EL (cell line): ENCODE measurements at places on chromosomes 5 and 9.

DNA sequence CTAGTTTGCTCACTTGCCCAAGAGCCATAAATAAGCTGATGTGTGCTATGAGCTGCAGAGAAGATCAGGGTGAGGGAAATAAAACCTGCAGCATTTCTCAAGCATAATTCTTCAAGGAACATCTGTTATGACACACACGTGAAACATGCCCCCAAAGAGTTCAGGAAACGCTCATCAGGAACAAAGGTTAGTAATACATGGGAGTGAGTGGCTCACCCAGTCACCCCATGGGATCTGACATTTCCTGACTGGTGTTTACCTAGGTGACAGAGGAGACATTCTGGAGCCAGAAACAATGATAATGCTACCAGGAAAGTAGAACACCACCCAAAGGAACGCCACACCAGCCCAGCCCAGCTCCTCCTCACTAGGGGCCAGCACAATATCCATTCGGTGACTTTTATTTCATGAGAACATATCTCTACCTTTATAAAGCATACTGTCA lies 66.0 kb downstream of the FRMD3 start:
- peak; percentile 51 for DNase-seq

DNA sequence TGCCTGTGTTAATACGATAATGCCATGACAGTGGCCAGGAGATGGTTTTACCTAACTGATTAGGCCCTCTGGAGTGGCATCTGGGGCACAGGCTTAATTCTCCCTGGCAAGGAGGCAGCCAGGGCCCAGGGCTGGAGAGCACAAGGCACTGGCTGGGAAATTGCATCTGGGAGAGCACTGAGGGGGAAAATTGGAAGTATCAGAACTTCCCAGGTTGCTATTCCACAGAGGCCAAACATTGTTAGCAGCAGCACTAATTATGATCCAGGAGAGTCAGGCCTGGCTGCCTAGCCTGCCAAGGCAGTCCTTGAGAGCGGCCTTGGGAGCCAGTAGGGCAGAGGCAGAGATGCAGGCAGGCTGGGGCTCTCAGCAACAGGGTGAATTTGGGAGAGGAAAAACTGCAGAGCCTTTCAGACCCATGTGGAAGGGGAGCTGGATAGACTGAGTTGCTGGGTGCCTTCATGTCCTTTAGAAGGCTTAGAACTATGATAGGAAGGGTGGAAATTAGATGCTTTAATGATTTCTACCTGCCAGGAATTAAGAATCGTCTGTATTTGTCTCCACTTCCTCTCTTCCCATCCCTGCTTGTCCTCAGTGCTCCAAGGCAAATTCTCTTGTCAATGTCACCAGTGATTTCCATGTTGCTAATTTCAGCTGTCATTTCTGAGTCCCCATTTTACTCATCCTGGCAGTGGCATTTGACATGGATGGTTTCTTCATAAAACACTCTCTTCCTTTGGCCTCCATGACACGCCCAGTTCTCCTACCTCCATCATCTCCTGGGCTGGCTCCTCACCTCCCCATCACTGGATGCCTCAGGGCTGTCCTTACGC lies 56.1 kb upstream of the HSPA9 start:
- DNase-seq: no peak

DNA sequence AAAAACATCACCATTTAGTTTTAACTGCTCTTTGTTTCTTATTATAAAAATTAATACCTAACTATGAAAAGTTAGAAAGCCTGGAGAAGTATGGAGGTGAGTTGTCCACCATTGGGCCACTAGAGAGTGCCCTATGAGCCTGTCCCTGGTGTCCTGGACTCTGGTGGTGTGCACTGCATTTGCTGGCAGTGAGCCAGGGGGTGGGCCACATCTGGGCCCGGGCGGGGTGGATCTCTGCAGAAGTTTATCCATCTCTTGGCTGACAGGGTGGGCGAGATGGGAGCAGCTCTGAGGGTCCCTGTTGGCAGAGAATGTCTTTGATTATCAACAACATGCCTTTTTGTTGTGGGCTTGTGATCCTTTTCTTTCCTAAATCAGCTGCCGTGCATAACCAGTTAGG lies 8.2 kb downstream of the TENT4A start:
- no peak for DNase-seq

DNA sequence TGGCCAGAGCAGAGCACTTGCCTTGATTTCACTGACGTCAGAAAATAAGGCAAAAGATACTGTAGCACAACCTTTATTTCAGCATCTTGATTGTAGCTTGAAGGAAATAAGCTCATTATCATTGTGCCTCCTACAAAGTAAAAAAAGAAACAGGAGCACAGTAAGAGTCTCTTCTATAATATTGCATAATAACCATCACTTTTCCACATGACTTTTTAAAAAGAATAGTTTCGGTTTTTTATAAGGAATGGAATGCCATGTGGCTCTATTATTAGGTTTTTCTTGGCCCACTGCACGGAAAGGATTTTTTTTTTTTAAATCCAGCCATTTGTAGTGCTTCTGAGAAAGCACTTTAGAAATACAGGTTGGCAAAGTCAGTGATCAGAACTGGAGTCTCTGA lies 655.3 kb downstream of the LRRC70 start:
- no peak for DNase-seq

DNA sequence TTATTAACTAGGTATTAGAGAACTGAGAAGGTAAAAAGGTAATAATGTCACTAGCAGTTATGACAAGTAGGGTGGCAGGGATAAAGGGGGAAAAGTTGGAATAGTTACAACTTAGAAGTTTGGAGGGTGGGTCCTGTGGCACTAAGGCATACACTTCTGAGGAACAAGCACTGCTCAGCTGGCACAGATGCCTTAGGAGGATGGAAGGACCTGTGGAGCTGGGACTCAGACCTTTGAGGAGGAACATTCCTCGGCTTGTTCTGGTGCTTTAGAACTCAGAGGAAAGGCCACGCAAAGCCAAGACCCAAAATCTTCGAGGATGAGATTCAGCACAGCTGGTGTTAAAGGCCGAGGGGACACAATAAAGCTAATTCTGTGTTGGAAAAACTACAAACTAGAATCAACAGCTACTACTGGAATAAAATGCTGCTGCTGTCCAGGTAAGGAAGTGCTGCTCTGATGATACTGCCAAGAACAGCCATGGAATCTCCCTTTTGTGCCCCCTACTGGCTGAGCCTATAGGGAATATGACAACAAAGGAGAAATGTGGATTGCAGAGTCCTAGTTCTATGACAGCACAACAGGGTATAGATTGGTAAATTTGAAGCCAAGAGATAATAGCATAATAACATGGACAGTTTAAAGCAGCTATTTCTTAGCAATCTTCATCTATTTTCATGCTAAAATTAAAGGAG lies 126.7 kb downstream of the SLC25A46 start:
- DNase-seq: peak; percentile 28

- no peak for DNase-seq
These were observed 220.9 kb downstream of the IRX2 start for GRCh38 chr5:2530609-2531008.

DNA sequence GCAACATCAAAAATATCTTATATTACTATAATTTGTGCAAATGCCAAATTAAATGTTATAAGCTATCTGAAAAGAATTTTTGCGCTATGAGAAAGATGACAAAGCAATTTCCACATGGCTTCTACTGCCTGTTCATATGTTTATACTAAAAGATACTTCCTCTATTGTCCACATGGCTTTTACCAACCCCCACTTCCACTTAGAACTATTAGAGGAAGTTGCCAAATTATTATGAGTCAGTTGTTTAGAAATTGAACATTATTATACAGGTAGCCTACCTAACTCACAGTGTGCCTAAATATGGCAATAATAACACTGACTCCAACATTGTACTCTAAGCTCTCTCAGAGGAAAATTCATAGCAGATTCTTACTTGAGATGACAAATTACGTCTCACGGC lies 37.6 kb upstream of the SLC27A6 start:
- DNase-seq: no peak

DNA sequence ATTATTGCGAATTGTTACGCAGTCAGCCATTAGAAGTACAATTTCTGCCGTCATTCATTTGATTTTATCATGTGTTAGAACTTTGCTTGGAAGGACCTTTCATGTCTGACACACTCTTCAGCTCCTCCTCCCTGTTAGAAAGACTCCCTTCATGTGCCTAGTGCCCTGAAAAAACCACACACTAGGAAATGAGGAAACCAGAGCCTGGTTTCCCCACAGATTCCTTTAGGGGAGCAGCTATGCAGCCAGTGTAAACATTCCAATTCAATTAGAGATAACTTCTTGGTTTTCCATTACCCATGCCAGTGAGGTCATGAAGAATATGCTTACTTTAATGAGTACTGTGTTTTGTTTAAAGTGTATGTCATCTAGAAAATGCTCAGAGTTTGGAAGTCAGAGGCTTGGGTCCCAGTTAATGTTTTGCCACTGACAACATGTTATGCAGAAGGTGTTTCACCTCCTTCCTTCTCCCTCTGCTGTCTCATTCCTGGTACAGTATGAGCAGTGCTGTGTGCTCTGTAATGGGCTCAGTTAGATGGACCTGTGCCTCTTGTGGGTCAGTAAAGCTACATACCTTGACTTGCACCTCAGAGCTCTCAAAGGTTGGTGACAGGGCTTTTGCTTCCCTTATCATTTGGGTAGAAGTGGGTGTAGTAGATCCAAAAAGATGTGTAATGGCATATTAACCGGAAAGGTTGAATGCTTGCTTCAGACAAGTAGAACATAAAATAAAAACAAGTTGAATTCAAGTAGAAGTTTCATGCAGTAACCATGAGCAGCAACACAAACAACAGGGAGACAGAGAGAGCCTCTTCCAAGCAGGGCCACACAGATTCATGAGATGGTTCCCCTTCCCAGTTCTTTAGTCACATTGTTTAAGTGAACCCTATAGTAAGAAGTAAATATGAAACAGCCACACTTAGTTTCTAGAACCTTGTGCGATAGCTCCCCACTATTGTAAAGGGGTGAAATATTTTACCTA lies 52.6 kb upstream of the TNFAIP8 start:
- peak; percentile 98 for DNase-seq

DNA sequence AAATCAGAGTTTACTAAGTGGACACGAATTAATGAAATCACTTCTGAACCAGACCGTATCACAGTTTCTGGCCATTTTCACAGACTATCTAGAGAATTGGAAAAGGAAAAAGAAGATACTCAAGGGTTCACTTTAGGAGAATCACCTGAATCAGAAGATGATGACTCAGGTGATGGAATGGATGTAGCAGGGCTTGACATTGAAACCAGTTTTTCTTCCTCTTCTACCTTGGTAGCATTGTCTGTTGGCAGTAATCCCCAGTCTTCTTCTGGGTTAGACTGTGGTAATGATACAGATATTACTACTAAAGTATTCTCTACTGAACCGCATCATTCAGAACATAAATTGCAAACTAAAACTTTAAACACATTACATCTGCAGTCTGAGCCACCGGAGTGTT lies 38.5 kb downstream of the ICE1 start:
- no peak for DNase-seq

DNA sequence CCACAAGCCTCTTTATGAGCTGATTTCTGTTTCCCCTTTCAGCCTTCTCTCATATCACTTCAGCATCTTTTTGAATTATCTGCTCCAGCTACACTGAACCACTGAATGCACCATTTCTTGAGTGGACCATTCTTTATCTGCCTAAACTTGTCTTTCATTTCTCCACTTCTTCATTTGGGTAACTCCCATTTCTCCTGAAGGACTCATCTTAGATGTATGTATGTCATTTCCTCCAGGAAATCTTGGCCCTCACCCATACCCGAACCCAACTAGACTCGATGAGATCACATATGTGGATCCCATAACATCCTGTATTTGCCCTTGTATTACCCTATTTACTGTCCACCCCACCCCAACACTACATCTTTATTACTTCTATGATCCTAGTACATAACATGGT lies 249.8 kb downstream of the KIF4B start:
- DNase-seq: no peak

- no peak for DNase-seq
These were observed 150.5 kb downstream of the CD180 start for GRCh38 chr5:67045816-67046740.

GRCh38 chr9:135416664-135417290 lies 62.8 kb upstream of the PPP1R26 start:
- DNase-seq: no peak

- peak; percentile 81 for DNase-seq
These were observed 666 bp downstream of the SNX30 start for GRCh38 chr9:112751056-112751795.

GRCh38 chr9:137300567-137301080 lies 1.4 kb downstream of the NRARP start:
- no peak for DNase-seq

DNA sequence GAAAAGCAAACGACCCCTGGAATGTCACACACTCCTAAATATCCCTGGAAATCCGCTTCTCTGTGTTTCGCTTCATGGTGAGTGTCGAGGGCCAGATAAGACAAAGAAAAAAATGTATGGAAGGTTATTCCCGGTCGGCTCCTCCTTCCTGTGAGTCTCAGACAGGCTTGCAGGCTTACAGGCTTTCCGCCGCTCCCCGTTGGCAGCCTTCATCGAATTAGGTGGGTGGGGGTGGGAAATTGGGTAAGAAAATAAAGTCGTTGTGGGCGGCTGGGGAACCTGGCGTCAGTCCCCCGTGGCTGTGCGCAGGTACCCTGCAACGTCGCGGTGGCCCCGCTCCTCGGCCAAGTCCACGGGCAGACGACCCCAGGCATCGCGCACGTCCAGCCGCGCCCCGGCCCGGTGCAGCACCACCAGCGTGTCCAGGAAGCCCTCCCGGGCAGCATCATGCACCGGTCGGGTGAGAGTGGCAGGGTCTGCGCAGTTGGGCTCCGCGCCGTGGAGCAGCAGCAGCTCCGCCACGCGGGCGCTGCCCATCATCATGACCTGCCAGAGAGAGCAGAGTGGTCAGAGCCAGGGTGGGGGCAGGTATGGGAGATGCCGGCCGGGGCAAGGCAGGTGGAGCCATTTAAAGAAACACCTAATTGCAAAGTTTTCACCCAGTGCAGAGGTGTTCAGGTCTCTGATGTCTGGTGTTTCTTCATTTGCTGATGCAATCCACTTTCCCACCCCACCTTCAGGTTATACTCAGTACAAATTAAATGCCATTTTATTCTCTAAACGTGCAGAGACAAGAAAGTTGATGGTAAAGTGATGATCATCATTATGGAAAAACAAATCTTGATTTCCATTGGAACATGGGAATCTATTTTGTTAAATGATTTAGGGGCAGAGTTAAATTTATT lies 3.2 kb downstream of the CDKN2B start:
- no peak for DNase-seq

- DNase-seq: no peak
These were observed 706.1 kb upstream of the CDH18 start for GRCh38 chr5:20694121-20694520.

DNA sequence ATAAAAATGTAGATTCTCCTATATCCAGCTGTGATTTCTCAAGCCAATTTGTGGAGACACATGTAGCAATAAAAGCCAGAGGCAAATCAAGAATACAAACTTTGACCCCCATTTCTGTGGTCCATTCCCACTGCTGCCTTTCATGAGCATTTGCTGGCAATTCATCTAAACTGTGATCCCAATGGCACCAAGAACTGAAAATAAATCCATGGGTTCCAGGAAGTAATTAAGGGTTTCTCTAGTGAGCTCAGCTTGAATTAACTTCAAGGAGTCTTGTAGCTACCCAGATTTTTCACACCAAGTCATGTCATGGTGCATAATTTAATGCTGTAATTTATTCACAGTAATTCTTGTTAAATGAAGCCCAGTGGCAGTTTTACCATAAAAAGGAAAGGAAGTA lies 145.0 kb upstream of the SMC2 start:
- no peak for DNase-seq
